ENCODE measurements at places on chromosomes 16 and 17.

- peak; percentile 3 for DNase-seq
Observed at GRCh38 chr17:77107506-77108433, 33.0 kb upstream of the SEC14L1 start.

DNA sequence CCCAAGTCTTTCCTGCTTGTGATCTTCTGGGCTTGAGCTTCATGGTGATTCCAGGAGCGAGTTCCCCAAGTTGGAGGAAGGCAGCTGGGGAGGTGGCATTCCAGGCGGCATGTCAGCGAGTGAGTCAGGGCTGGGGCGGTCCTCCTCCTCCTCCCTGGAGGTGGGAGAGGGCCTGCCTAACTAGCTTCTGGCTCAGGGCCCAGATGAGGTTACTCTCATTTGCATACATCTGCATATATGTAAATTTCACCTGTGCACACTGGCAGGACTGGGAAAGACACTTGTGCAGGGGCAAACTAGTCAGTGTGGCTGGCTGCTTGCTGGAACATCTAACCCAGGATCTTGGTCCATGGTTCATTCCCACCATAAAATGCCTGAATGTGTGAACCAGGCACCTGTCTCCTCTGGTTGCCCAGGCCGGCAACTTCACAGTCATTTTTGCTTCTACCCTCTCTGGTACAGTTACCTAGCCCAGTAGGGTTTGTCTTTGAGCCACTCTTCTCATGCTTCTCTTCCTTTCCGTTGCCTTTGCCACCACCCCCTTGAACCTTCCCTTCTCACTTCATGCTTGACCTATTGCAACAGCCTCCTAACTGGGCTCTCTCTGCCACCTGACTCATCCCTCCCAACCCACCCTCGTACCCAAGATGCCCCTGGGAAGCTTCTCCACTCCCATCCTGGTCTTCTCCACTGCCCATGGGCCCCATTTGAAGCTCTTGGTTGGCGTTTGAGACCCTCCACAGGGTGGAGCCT, 9.6 kb upstream of the DLX4 start:
- no peak for DNase-seq

DNA sequence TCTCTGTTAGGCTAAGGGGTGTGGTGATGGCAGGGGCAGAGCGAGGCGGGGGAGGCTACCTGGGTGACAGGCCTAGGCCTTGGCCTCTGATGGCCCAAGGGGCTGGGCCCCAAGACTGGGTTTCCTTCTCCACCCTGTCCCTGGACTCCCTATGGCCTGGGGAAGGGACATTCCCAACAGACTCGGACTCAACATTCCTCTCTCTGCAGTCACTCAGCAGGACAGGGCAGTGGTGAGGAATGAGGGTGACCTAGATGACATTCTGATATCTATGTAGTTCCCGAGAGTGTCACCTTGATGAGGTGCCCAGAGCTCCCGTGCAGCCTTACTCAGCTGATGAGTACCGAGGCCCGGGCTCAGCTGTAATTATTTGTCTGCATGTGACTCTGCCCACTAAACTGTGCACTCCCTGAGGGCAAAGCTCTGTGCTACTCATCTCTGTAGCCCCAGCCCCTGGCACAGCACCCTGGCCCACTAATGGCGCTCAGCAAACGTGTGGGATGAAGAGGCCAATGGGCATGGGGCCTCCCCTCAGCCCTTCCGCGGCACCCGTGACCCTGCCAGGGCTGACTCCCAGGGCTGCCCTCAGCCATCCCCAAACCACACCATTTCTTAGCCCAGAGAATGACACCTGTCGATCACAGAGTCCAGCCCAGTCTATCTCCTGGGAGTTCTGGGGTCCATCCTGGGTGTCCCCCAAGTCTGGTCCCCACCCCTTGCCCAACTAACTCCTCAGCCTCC, 2.2 kb downstream of the PLCD3 start:
- DNase-seq = no peak

GRCh38 chr17:33192951-33193911, 99.9 kb downstream of the ASIC2 start:
- DNase-seq = no peak

DNA sequence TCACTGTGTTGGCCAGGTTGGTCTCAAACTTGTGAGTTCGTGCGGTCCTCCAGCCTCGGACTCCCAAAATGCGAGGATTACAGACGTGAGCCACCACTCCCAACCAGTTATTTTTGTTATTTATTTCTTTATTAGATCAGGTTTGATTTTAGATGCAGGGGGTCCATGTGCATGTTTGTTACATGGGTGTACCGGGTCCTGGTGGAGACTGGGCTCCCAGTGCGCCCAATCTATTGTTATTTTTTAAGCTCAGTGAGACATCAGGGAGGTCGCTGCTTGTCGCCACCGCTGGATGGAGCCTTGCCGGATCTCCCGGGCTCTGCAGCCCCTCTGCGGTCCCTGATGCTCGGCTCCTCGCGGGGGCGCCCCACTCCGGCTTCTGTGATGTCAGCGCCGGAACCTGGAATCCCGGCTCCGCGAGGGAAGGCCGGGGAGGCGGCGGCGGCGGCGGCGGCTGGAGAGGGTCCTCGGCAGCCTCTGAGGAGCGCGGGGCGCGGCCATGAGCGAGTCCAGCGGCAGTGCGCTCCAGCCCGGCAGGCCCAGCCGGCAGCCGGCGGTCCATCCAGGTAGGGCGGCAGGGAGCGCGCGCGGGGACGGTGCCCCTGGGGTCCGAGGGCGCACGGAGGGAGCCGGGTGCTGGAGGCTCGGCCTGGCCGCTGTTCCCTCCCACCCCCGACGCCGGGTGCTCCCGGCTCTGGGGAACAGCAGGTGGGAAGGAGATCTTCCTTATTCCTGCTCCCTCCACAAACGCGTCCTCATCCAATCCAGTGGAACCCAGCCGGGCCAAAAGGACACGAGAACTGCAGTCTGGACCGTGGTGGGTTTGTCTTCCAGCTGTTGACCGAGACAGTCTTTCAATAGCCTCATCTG, at the start of gene TMC7:
TMC7 (plus strand) TSS at position 370 of the 870 bp plus-strand sequence; CDS start at position 500, 130 bp downstream.
- DNase-seq = no peak

DNA sequence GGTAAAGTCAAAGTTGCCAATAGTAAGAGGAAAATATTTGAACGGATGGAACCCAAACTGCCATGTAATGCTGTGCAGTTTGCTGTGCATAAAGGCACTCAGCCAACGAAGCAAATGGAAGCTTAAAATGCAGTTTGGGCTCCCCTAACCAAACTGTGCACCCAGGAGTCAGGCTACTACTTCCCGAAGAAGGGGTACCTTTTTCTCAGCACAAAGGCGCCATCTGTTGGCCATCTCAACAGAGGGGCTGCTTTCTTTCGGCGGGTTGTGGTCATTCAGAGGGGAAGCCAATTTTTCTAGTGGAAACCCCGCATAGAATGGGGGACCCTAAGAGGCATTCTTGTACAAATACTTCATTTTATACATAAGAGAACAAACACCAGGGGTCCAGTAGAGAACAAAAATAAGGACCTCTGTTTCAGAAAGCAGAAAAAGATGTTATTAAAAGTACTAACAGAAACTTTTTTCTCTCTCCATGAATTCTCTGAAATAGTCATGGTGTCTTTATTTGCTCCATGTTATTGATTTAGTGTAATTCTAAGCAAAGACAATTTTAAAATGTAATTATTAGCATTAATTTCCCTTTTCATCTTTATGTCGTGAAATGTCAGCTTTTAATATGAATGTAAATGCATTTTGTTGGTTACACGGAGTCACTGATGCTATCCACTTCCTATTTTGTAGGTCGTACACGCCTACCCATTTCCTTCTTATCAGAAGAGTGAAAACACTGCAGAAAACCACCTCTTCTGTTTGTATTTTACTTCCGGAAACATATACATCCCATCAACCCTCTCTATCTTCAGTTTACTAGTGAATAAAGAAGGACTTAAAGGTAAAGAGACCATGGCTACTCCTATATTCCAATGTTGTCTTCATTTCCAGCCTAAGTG, 453.3 kb downstream of the KCNJ2 start:
- DNase-seq = no peak

- DNase-seq = no peak
Observed at GRCh38 chr17:28667870-28668269, 5.9 kb downstream of the SUPT6H start.

DNA sequence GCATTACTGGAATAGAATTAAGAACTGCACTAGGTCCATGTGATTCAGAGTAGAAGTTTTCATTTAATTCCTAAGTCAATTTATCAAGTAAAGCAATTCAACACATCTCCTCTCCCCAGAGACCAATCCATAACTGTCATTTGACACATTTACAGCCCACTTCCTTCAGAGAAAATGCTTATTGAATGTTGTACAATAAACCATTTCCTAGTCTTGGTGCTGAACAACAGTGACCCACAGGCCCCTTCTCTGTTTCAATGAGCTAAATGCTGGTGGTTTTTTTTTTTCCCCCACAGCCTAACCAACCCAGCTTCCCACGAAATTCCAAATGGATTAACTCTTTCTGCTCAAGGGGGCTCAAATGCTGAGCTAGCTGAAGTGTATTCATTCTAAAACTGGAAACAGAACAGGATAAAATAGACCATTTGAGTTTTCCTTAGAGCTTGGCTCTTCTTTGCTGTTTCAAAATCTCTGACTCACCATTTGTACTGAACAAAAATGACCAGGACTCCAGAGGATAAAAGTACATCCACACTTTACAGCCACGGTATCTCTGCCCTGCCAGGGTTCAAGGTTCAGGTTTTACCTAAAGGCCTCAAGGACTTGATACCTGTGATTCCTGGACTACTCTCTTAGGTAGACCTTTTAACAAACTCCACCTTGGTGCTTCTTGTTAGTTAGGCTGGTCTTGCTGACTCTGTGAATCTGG, 62.3 kb downstream of the TMEM100 start:
- DNase-seq = no peak

DNA sequence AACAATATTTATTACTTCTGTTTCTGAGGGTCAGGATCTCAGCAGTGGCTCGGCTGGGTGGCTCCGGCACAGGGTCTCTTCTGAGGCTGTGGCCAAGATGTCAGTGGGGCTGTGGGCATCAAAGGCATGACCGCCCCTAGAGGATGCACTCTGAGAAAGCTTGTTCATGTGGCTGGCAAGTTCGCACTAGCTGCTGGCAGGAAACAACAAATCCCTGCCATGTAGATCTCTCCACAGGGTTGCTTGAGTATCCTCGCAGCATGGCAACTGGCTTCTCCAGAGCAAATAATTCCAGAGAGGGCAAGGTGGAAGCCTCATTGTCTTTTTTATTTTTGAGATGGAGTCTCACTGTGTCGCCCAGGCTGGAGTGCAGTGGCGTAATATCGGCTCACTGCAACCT, 12.5 kb downstream of the KCTD13 start:
- no peak for DNase-seq

DNA sequence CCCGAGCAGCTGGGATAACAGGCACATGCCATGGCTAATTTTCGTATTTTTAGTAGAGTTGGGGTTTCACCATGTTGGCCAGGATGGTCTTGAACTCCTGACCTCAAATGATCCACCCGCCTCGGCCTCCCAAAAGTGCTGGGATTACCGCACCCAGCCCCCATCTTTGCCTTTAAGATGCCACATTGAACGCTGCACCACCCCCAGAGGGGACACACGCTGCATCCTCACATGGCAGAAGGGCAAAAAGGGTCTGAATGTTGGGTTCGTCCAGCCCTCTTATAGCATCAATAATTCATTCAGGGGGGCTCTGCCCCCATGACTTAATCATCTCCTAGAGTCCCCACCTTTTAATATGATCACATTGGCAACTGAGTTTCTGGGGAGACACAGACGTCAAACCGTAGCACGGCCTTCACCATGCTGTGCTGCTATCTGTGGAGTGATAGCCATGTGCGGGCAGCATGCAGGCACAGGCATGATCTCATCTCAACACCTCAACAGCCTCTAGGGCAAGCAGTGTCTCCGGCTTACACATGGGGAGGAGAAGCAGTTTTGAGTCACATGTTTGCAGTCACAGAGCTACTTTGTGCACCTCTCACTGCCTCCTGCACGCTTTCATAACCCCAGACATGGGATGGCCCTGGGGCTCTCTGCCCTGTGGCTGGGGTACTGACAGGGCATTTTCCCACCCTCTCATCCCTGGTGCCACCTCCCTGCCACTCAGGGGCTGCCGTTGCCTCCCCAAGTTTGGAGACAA, 30.0 kb downstream of the IL21R start:
- DNase-seq = no peak

DNA sequence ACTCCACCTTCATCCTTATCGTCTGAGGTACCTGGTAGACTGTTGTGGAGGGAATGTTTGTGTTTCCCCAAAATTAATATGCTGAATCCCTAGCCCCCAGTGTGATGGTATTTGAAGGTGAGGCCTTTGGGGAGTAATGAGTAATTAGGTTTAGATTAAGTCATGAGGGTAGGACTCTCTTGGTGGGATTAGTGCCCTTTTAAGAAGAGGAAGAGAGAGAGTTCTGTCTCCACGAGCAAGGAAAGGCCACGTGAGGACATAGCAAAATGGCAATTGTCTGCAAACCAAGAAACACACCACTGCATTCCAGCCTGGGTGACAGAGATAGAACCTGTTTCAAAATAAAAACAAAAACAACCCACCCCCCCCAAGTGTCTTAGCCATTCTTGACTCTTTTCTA, 21.0 kb upstream of the DDX52 start:
- DNase-seq = no peak

- no peak for DNase-seq
Observed at GRCh38 chr17:63445065-63445464, 1.0 kb downstream of the CYB561 start.

- DNase-seq = no peak
Observed at GRCh38 chr17:71441098-71441497, 679.7 kb upstream of the SOX9 start.

GRCh38 chr17:7003745-7004144, 7.9 kb downstream of the ALOX12 start:
- no peak for DNase-seq

- DNase-seq = no peak
Observed at GRCh38 chr16:75621170-75621477, 2.0 kb downstream of the ADAT1 start.

GRCh38 chr17:55776271-55776670, 25.4 kb downstream of the PCTP start:
- DNase-seq = no peak

GRCh38 chr17:31594416-31594815, 202.9 kb downstream of the RAB11FIP4 start:
- DNase-seq = no peak

GRCh38 chr16:8890549-8890921, 8.4 kb downstream of the LITAFD start:
- DNase-seq = no peak

All from CD4-positive, alpha-beta T cell treated with Interleukin-6 for 4 hours (primary cell).